ENCODE measurements at places on chromosomes 5 and 9.
A peak's percentile ranks its signal among the peaks of the same experiment; 100 is the strongest.

- DNase-seq = no peak
Observed at GRCh38 chr5:540906-541538, 16.8 kb upstream of the SLC9A3 start.

GRCh38 chr5:98535901-98536300 lies 237.6 kb upstream of the RGMB start:
- no peak for DNase-seq

GRCh38 chr9:72843520-72844439 lies 109.1 kb downstream of the ALDH1A1 start:
- no peak for DNase-seq

GRCh38 chr9:81687521-81688261 lies 1.7 kb downstream of the TLE1 start:
- peak; percentile 22 for DNase-seq

GRCh38 chr5:93072831-93073459 lies 508.1 kb downstream of the NR2F1-AS1 start:
- DNase-seq = peak; percentile 53

DNA sequence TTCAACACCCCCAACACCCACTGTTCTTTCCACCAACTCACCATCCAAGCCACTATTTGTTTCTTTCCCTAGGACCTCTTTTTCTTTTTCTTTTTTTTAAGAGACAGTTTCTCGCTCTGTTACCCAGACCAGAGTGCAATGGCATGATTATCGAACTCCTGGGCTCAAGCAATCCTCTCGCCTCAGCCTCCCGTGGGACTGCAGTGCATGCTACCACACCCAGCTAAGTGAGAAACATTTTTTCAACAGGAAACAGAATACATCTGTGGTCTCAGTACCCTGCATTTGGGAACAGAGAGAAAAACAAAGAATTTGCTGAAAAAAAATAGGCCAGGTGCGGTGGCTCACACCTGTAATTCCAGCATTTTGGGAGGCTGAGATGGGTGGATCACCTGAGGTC lies 24.6 kb downstream of the B4GALT1 start:
- no peak for DNase-seq

- peak; percentile 43 for DNase-seq
Observed at GRCh38 chr5:181181650-181182565, 23.1 kb downstream of the TRIM7 start.

- no peak for DNase-seq
Observed at GRCh38 chr9:116422119-116422979, 264.8 kb upstream of the TRIM32 start.

DNA sequence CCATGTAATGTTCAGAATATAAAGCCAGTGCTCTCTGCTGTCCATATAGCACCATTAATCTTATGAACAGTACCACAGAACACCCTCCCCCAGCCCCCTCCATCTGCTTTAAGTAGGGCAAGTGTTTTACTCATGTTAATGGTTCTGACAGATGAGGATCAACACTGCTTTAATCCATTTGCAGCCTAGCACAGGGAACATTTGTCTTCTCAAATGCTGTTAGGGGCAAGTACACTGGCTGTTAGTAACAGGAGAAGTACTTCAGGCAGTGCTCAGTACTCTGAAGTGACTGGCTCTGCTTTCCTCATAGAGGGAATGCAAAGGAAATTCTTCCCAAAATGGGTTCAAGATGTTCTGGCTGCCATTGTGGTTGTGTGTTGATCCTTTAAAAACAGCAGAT lies 202.6 kb downstream of the DCP2 start:
- no peak for DNase-seq

DNA sequence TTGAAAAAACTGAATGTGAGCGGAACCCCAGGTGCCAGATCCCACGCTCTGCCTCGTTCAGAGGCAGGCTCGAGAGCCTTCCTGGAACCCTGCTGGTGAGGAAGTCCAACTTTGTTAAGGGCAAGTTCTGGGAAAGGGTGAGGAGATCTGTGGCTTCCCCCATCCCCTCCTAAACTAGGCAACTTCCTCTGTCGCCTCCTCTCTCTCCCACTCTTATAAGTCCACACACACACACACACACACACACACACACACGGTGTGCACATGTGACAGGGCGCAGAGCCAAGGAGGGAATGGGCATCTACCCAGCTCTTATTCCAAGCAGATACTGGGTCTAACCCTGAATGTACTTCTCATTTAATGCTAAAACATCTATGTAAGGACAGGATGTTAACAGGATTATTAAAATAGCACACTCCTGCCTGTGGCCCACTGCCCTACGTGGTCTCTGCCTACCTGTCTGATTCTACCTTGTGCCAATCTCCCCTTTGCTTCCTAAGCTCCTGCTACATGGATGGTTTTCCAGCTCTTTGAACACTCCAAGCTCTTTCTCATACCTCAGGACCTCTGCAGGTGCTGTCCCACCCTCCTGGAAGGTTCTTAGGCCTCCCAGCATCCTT lies 72.4 kb upstream of the FBXW11 start:
- DNase-seq = no peak

DNA sequence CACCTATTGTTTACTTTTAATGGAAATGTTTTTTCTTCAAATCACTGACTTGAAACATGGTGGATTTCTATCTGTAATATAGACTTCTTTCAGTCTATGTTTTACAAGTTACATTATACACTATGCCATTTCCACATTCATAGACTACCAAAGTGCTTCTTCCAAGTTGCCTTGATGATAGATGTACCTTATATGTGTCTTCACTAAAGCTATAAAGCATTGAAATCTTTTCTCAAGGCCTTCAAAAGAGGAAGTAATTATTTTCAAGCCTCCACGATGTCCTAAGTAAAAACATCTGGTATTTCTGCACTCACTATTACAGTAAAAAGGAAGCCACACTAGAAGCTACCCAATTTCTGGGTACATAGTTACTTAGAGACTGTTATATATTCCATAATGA lies 113.3 kb downstream of the FGF10 start:
- no peak for DNase-seq

DNA sequence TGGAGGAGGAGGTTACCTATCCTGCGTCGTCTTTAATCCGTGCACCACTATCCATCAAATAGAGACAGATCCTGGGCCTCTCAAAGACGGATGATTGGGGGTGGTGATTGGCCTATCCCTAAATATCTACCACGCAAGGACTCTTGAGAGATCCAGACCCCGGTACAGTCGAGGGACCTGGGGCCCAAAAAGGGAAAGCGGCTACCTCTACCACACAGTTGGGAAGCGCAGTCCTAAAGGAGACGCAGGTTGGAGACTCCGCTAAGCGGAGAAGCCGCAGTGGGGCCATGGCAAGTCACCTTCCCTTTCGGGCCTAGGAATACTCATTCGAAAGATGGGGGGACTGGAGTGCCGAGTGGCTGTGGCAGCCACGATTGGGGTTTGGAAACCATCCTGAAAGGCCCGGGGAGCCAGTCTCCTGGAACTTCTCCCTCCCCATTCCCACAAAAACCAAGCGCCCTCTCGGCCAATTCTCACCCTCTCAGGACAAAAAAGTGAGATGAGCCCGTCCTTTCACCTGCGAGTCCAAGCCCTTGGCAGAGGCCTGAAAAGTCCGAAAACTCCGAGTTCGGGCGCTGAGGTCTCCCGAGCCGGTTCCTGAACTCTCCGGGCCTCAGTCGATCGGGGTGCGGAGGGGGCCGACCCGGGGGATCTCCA lies 499 bp upstream of the FOXE1 start:
- DNase-seq = no peak

GRCh38 chr5:4196744-4197143 lies 601.1 kb downstream of the IRX1 start:
- DNase-seq = no peak

GRCh38 chr5:154541553-154541952 lies 63.5 kb upstream of the HAND1 start:
- no peak for DNase-seq

DNA sequence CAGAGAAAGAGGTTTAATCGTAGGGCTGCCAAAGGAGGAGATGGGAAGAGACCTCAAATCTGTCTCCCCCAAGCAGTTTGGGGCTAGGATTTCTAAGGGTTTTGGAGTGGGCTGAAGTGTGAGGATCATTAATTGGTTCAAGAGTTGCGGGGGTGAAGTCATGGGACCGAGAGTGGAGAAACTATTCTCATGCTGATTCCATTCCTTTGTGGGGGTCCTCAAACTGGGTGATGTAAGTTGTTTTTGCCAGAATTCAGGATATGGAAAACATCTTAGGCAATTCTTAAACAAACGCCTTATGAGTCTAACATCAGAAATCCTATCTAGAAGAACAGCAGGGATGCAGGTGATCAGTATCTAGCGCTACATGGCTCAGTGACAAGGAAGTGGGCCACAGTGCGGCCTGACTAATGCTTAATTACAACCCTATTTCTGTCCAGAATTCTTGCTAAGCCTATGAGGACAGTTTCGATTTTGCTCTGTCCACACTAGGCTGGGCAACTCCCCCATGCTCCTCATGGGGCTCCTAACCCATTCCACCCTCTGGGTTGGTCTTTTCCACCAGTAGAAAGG lies 27.7 kb upstream of the TRIO start:
- DNase-seq = no peak

DNA sequence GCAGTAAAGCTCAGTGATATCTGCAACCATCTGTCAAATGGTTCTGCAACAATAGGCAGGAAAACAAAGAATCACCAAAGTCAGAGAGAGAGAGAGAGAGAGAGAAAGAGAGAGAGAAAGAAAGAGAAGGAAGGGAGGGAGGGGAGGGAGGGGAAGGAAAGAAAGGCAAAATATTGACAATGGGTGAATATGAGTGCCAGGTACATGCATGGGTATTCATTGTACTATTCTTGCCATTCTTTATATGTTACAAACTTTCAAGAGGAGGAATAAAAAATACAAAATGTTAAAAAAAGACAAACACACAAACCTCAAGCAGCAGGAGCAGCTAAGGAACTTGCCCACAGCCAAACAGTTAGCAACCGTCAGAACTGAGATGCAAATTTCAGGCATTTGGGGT lies 350.8 kb upstream of the RFX3 start:
- no peak for DNase-seq

GRCh38 chr9:19587678-19588077 lies 178.9 kb downstream of the ACER2 start:
- no peak for DNase-seq

GRCh38 chr9:133953976-133954709 lies 38.0 kb downstream of the VAV2 start:
- no peak for DNase-seq

GRCh38 chr9:133499892-133500270 lies 21.0 kb upstream of the SLC2A6 start:
- DNase-seq = no peak

DNA sequence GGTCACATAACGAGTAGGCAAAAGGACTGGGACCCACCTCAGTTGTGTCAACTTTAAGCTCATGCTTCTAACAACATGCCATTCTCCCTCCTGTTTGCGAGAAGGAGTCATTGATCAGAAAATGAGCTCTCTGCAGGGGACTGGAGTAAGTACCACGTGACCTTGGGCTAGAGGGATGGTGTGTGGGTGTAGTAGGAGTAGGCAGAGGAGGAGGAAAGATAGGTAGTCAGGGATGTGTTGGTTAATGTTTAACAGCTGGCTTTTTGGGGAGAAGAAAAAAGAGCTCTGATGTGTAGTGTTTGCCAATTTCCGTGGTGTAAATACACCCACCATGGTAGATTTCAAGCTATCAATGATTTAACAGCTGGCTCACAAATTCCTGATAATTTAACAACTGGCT lies 160.3 kb upstream of the TBC1D2 start:
- DNase-seq = no peak

GRCh38 chr9:2657427-2657826 lies 35.8 kb downstream of the VLDLR start:
- DNase-seq = no peak

GRCh38 chr9:93172666-93173364 lies 11.1 kb upstream of the WNK2 start:
- no peak for DNase-seq

GRCh38 chr9:93437996-93438395 lies 13.5 kb upstream of the FAM120A start:
- DNase-seq = no peak

GRCh38 chr9:70101265-70101664 lies 57.6 kb downstream of the MAMDC2 start:
- peak; percentile 65 for DNase-seq

GRCh38 chr5:179089502-179089901 lies 29.3 kb downstream of the ZNF354C start:
- no peak for DNase-seq

DNA sequence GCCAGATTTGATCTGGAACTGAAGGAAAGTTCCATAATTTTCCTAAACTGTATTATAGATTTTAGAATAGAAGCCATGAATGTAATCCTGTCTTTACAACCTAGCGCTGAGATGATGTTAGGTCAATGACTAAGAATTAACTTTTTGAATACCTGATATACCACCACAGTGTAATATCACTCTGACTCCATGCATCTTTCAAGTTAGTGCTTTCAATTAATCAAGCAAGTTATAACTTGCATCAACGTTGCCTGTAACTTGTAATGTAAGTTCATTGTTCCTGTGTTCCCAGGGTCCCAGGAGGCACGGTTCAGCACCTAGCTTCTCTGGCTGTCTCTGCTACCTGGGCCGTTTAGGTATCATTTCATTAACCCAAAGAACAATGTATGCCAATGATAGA lies 139.3 kb downstream of the CSNK1G3 start:
- no peak for DNase-seq

GRCh38 chr5:31887556-31887955 lies 248.6 kb downstream of the PDZD2 start:
- no peak for DNase-seq

DNA sequence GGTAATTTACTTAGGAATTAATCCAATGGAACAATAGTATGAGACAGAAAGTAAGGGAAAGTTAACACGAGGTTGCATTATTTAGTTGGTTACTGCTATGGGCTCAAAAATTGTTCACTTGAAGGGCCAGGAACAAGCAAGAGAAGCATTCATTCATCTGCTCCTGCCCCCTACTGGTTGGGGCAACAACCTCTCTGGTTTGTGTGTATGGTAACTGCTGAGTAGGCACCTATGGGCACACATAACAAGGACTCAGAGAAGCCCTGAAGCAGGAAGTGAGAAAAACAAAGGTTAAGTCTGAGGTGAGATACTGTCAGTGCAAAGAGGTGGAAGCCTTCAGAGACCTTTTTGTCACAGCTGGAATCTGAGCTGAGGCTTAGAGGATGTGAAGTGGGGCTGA lies 34.4 kb upstream of the RANBP6 start:
- no peak for DNase-seq
